GOT3 (cell line): ENCODE measurements at places on chromosomes 1 and 21.

GRCh38 chr1:23210351-23210785, 6.9 kb downstream of the HTR1D start:
- DNase-seq = no peak

GRCh38 chr1:221612047-221612777, 129.7 kb downstream of the DUSP10 start:
- DNase-seq = no peak

DNA sequence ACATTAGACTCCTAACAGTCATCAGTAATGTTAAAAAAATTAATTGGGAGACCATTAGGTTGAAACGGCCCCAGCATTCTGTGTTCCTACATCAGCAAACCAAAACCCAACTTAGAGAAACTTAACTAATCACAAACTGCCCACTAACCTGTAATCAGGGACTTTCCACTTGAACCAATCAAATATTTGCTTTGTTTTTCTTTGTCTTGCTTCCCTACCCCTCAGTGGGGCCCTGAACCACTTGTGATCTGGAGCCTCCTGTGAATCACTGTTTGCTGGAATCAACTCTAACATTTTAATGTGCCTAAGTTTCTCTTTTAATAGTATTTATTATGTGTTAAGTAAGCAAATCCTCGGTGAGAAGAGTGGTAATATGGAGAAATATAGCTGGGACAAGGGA, 64.0 kb downstream of the ABCA4 start:
- DNase-seq = no peak

GRCh38 chr1:243882276-243882675, 32.2 kb upstream of the AKT3 start:
- no peak for DNase-seq

DNA sequence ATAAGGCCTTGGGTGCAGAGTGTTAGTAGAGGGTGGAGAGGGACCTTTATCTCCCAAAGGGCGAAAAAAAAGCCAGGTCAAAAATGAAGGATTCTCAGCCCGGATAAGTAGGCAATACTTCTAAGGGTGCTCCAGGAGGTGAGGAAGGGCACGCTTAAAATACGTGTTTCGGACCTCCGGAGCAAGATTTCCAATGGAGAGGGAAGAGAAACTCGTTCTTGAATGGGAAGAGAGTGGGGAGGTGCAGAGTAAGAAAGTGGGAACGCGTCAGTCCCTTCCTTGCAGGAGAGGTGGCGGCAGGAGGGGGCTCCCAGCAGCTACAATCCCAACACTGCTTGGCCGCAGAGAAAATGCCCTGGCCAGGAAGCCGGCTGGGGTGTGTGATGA, 581 bp downstream of the EFCAB14 start:
- no peak for DNase-seq
